ENCODE measurements at places on chromosomes 11 and 22.
A peak's percentile ranks its signal among the peaks of the same experiment; 100 is the strongest.

GRCh38 chr11:64503186-64503753 lies 87.8 kb upstream of the SLC22A12 start:
- no peak for DNase-seq

GRCh38 chr22:42680648-42681047 lies 31.5 kb upstream of the CYB5R3 start:
- DNase-seq, result no peak

GRCh38 chr22:29773233-29773632 lies 6.1 kb downstream of the UQCR10 start:
- no peak for DNase-seq

DNA sequence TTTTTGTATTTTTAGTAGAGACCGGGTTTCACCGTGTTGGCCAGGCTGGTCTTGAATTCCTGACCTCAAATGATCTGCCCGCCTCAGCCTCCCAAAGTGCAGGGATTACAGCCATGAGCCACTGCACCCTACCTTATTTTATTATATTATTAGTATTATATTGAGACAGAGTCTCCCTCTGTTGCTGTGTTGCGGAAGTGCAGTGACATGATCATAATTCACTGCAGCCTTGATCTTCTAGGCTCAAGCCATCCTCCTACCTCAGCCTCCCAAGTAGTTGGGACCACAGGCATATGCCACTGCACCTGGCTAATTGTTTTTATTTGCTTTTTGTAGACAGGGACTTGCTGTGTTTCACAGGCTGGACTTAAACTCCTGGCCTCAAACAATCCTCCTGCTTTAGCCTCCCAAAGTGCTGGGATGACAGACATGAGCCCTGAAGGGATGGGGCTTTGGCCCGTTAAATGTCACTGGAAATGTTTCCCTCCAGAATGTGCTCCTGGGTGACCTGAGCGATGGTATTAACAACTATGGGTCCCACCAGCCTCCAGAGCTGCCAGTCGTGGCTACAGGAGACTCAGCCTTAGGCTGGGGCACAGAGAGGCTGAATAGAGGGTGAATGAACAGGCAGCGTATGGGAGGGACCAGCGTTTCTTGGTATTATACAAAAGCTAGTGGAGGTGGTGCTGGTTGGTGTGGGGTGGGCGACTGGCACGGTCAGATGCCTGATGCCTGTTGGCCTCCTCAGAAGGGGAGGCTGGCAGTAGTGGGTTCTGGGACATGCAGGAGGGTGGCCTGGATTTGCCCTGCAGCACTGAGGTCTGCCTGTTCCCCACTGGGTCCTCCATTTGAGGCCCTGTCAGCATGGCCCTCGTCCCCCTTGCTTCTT lies 7.3 kb downstream of the TANGO2 start:
- no peak for DNase-seq

GRCh38 chr11:45543808-45544422 lies 121.5 kb downstream of the CHST1 start:
- DNase-seq, result no peak

- DNase-seq, result no peak
Measured at GRCh38 chr11:71562120-71562519, 3.2 kb upstream of the KRTAP5-10 start.

- peak; percentile 59 for DNase-seq
Measured at GRCh38 chr22:30386960-30387827, at the start of gene RNF215. Gene RNF215, minus strand, starts transcription at chr22:30387411. Its CDS starts 98 bp downstream, at chr22:30387313.

GRCh38 chr11:13947379-13947778 lies 15.1 kb upstream of the SPON1 start:
- no peak for DNase-seq

DNA sequence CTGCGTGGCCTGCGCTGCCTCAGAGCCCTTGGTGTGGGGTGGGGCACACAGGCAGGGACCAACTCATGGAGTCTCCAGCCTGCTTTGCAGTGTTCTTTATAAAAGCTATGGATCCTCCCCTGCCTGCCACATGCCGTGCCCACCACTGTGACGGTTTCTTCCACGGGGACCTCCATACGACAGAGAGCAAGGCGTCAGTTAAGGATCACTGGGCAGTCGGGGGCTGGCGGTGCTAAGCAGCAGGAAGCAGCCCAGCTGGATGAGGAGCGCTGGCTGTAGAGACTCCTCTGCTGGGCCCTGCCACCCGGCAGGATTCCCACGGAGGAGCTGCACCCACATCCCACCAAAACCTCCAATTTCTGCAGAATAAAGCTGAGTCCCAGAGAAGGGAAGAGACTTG lies 23.1 kb upstream of the EFCAB6 start:
- no peak for DNase-seq

DNA sequence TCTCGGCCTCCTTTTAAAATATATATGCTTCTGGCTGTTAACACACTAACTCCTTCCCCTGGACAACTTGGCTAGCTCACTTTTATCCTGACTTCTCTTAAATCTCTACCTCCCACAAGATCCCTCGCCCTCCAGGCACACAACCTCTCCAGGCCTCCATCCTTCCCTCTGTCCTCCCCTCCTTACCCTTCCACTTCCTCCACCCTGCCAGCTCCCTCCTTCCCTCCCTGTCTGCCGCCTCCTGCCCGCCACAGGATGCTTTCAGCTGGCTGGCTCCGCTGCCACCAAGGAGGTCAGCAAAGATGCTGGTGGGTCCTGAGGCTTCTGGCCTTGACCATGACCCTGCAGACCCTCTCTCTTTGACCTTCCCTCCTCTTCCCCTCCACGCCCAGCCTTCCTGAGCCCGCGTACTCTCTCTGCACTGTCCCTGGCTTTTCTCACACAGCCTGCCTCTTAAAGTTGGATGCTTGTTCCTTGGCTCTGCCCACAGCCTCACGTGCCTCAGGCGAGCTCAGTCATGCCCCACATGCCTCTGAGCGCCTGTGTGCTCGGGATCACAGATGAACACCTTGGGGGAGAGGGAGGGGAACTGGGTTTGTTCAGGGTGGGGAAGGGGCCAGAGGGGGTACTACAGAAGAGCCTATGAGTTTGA lies 6.7 kb downstream of the NFAM1 start:
- DNase-seq, result no peak

- DNase-seq, result no peak
Measured at GRCh38 chr11:11537871-11538270, 83.9 kb downstream of the GALNT18 start.

- DNase-seq, result no peak
Measured at GRCh38 chr22:24985826-24986214, 33.3 kb downstream of the KIAA1671 start.

- DNase-seq, result no peak
Measured at GRCh38 chr22:23419171-23419570, 160.9 kb downstream of the IGLL1 start.

GRCh38 chr11:122197066-122197987 lies 81.3 kb upstream of the BLID start:
- no peak for DNase-seq

- no peak for DNase-seq
Measured at GRCh38 chr22:23305922-23306374, 125.6 kb downstream of the BCR start.

DNA sequence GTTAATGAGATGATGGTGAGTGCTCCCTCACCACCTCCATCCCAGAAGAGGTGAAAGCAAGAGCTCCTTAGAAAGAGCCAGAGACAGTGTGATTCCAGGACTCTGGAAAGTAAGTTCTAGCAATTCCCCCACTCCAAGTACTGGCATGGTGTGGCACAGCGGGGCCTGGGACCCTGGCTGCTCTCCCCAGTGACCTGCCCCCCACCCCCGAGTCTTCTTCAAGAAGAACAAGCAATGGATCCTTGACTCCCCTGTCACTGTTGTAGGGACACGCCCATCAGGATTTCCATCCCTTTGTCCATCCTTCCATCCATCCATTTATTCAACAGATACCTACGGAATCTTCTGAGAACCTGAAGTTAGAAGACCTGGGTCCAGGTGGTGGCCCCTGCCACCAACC lies 44.4 kb downstream of the C11orf96 start:
- DNase-seq, result no peak

GRCh38 chr22:31728857-31729256 lies 21.1 kb downstream of the PRR14L start:
- DNase-seq, result no peak

DNA sequence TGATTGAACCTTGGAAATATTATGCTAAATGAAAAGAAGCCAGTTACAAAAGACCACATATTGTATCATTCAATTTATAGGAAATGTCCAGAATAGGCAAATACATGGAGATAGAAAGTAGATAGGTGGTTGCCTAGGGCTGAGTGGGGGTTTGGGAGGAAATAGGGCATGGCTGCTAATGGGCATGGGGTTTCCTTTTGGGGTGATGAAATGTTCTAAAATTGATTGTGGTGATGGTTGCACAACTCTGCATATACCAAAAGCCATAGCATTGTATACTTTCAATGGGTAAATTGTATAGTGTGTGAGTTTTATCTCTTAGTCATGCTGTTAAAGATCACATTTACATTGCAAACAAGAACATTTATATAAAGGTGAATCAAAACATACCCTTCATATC lies 48.7 kb downstream of the LDLRAD3 start:
- no peak for DNase-seq

GRCh38 chr11:17150521-17150920 lies 57.3 kb downstream of the PIK3C2A start:
- DNase-seq, result no peak

DNA sequence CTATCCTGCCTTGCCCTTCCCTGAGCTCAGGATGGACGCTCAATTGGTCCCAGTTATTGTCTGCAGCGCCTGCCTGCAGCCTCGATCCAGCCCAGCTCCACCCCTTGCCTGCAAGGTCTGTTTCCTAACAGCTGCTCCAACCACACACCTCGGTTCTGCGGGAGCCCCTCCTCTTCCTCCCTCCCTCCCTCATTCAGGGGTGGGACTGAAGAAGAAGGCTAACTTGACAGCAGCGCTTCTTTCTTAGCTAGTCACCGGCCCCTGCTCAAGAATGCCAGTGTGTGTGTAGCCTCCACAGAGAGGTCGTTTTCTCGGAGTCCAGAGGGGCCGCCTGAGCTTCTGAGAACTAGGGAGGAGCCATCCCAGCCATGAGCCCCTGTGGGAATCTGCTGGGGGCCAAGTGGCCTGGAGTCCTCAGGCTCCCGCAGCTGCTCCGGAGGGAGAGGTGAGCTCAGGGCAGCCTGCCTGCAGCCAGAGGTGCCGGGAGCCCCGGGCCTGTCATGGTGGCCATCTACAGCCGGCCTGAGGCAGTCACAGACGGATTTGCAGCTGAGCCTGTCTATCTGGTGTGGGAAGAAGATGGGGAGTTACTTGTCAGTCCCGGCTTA lies 36.1 kb downstream of the LIMK2 start:
- DNase-seq, result no peak

DNA sequence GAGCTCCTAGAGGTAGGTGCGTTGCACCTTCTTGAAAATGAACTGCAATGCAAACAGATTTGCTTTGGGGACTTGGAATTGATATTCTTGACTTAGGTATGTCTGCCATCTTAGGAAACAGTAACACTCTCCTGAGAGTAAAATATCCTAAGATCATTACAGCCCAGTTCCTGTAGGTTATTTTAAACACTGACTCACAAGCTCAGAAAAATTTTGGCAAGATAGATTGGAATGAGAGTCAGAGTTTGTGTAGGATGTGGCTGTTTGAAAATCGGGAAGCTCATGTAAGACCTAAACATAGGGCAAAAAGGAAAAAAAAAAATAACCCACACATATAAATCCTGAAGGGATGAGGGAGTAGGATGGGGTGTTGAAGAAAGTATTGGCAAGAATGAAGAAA lies 377.0 kb upstream of the LRRC4C start:
- no peak for DNase-seq

- no peak for DNase-seq
Measured at GRCh38 chr11:83284501-83285150, 1.5 kb downstream of the CCDC90B start.

GRCh38 chr11:68503251-68503687 lies 42.7 kb downstream of the PPP6R3 start:
- no peak for DNase-seq

DNA sequence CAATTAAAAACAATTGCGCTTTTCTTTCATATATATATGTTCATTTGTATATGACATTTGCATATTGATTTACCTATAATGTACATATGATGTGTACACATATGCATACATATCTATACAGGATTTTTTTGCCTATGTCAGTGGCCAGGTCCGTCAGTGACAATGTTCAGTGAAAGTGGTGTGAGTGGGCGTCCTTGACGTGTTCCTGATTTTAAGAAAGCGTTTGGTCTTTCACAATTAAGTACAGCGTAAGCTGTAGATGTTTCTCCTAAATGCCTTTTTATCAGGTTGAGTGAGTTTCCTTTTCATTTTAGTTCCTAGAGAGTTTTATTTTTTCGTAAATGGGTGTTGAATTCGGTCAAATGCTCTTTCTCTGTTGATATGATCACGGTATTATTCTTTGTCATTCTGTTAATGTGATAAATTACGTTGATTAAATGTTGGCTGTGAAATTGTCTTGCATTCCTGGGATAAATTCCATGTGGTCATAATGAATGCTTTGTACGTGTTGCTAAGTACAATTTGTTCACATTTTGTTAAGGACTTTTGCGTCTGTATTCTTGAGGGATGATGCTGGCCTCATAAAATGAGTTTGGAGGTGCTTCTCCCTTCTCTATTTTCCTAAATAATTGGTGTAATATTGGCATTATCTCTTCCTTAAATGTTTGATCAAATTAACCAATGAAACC lies 10.6 kb upstream of the GNB1L start:
- no peak for DNase-seq

DNA sequence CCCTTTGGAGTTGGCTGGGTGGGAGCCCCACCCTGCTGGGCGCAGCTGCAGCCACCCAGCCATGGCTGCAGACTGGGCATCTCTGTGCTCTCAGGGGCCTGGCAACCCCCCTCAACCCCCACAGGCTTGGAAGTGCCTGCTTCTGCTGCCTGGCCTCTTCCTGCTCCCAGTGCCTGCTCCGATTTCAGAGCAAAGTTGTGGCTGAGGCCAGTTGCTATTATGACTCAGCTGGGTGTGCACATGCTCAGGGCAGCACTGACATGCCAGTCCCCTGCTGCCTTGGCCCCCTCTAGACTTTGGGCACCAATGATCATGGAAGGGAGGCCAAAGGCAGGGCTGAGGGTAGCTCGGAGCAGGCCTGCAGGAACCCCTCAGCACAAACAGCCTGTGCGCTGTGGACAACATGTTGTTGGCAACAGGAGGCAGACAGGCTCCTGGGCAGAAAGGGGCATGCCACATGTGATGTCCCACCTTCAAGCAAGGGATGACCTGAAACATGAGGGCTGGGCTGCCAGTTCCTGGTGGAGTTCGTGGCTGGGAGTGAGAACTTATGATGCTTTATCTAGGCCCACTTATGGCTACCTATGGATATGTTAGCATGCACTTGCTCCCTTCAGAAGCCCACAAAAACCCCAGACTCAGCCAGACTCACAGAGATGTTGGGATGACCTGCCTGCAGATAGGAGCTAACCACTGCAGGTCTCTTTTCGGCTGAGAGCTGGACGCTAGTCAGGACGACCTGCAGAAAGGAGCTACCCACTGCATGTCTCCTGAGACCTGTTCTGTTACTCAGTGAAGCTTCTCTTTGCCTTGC lies 96.4 kb upstream of the AMOTL1 start:
- no peak for DNase-seq
